T-helper 17 cell (primary cell): ENCODE measurements at places on chromosomes 12 and 14.

- peak; percentile 74 for DNase-seq
Observed at GRCh38 chr12:96399120-96399918, 920 bp downstream of the CDK17 start.

GRCh38 chr14:85596562-85596961 is 66.6 kb downstream of the FLRT2 start:
- DNase-seq = no peak

- no peak for DNase-seq
Observed at GRCh38 chr12:104877103-104877705, 80.9 kb downstream of the SLC41A2 start.

DNA sequence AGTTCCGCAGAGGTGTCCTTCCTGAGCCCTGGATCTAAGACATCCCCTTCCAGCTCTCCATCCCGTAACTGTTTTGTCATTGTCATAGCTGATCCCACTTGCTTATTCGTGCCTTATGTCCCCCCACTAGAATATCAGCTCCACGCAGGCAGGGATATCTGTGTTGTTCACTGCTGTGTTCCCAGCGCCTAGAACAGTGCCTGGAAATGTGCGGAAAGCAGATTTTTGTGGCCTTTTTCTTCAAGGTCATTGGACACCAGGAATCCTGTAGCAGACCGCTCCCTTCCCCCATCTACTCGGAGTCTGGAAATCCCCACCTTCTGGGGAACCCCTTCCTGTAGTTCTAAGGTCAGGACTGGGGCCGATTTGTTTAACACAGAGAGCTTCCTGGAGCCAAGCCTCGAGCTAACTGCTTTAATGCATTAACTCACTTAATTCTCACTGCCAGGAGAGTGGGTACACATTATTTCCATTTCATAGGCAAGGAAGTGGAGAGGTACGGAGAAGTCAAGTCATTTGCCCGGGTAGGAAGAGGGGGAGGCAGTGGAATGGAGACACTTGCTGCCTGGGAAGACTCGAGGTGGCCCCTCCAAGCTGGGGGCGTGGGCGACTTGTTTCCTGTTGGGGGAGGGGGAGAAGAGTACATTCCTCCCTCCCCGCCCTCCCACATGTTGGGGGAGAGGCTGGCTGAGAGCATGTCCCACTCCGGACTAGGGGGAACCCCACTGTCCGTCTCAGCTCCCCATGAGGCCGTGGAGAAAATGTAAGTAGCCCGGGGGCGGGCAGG is 1.2 kb upstream of the SH2B3 start:
- no peak for DNase-seq

DNA sequence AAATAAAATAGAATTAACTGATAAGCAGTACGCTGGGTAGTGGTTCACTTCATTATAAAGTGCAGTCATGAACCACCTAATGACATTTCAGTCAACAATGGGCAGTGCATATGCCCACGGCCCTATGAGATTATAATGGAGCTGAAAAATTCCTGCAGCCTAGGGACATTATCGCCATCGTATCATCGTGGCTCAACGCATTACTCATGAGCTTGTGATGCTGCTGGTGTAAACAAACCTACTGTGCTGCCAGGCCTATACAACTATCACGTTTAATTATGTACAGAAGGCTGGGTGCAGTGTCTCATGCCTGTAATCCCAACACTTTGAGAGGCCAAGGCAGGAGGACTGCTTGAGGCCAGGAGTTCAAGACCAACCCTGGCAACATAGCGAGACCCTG is 62.3 kb upstream of the TMEM263 start:
- DNase-seq = no peak

GRCh38 chr14:21923820-21924219 is 250.2 kb upstream of the OR4E1 start:
- peak; percentile 6 for DNase-seq

DNA sequence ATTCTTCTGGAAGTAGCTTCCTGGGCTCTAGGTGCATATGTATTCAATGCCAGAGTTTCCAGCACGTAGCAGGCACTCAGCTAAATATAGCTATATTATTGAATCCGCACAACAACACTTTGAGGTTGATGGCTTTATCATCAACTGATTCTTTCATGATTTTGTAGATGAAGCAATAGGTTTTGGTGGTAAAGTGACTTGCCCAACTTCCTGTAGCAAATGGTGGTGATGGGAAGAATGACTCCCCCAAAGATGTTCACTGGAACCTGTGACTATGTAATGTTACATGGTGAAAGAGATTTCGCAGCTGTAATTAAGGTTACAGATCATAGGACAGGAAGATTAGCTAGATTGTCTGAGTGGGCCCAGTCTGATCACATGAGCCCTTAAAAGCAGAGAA is 3.2 kb downstream of the TDRD9 start:
- no peak for DNase-seq
